ENCODE measurements at places on chromosomes 12 and 14.
A peak's percentile ranks its signal among the peaks of the same experiment; 100 is the strongest.

- no peak for DNase-seq
These were observed 84.4 kb downstream of the NINJ2 start for GRCh38 chr12:578748-579419.

- peak; percentile 30 for DNase-seq
These were observed 18.1 kb upstream of the IGF1 start for GRCh38 chr12:102498471-102498870.

DNA sequence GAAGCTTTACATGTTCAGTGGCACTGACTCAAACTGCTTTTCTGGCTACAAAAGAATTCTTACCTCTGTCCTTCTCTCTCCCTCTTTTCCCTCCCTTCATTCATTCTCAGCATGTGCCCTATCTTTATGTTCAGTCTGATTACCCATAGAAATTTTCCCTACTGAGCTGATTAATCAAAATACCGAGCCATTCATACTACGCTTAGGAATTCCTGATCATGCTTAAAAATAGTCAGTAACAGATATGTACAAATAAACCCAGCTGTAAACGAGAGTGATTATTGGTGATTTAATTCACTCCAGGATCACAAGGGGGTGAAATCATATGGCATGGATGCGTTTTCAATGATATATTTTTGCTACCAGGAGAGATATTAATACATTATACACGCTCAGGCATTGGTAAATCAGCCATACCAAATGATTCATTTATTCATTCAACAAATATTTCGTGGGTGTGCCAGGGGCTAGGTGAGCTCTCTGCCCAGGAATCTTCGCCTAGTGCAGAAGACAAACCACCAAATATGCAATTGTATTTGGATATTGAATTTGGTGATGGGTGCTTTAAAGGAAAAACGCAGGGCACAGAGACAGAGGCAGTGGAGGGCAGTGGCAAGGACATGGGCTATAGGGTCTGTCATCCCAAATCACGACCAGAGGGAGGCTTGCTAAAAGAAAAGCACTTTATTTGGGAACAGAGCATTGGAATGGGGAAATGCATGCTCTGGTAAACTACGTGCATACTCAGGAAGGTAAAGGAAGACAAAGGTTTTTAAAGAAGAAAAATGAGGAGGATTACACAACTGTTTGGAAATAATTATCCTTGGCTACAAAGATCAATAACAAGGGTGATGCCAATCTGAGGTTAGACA is 13.9 kb upstream of the VRK1 start:
- DNase-seq = no peak

GRCh38 chr12:897386-897785 is 52.1 kb downstream of the RAD52 start:
- DNase-seq = no peak

DNA sequence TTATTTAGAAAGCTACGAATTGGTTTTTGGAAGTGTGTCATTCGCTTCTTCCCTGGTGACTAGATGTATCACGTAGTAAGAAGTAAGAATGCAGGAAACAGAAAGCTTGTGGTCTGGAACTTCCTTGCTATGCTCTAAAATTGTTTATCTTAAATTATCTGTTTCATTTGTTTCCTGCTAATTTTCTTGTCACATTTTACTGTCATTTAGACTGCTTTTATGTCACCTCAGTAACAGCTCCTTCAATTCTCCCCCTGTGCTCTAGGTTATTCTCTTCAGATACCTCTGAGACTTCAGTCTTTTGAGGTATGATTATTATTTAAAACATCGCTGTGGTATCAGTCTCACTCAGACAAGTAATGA is 699 bp upstream of the CD69 start:
- peak; percentile 61 for DNase-seq

DNA sequence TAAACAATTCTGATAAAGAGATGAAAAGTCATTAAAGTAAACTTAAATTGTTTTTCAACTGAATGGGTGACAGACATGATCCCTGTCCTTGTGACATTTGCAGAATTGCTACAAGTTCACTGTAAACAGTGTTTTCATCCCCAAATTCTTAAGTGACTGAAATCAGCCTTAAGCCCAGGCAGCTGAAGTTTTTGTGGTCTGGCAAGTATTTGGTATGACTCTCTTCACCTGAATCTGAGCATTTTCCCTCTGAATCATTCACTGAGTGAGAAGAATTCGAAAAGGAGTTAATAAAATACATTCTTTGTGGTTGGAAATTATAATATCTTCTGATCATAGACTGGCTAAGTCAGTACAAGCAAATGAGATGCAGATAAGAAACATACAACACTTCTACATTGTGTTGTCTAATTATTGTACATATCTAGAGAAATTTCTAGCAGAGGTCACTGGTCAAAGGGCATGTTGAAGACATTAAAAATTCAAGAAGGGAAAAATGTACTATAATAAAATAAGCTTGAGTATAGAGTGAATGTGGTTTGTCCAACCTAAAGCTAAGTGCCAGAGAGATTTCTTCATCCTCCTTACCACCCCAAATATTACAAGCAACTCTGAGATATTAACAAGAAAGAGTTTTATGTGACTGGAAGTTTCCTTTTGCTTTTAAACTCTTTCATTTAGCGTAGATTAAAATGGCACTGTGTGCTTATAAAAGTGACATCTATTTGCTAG is 177.8 kb upstream of the DIO2 start:
- no peak for DNase-seq

GRCh38 chr12:7732993-7733392 is 14.2 kb downstream of the CLEC4C start:
- DNase-seq = no peak

- DNase-seq = no peak
These were observed 97.2 kb upstream of the BBS10 start for GRCh38 chr12:76445462-76445861.

DNA sequence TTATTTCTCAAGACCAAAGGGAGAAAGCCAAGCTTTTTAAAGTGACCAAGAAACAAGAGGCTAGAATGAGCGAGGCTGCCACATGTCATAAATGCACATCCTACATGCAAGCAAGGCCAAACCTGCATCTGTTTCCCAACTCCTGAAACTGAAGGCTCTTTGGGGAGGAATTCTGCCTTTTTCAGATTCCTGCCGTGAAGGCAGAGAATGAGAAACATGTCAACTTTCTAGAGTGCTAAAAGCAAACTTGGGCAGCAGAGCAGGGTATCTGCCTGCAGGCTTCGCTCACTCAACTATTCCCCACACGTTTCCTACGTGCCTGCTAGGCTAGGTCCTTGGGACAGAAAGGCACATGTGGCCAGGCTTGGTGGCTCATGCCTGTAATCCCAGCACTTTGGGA is 15.2 kb downstream of the DPF3 start:
- DNase-seq = no peak

- peak; percentile 57 for DNase-seq
These were observed 41.3 kb upstream of the BCL7A start for GRCh38 chr12:121980191-121980891.

GRCh38 chr14:69491193-69491592 is 6.7 kb downstream of the PLEKHD1 start:
- no peak for DNase-seq

GRCh38 chr14:50396631-50397389 is at the start of gene CDKL1:
Gene CDKL1, minus strand, starts transcription at chr14:50396881. Its CDS starts 1,013 bp downstream, at chr14:50395868.
- DNase-seq = peak; percentile 45

DNA sequence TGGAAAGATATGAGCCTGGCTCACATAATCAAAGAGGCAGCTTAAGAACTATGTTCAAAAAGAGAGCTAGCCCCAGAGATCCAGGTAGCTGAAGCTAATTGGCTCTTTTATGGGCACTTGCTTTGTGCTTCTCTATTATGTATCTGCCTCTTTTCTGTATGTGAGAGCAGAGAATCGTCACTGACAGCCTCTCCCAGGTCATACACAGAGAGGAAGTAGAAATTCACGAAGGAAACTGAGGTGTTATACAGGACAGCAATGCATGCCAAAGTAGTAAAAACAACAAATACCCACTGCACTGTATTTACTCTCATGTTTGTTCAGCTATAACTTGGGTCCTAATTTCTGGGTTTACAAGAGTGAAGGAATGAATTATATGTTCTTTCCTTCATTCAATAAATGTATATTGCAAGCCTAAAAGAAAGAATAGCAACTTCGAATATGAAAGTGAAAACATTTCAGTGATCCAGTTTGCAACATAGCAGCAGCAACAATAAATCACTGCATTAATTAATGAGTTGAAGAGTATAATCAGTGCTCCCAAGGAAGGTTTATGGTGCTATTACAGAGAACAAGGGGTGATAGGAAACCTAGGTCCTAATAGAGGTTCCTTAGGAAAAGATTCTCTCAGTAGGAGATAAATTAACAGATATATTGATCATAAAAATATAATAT is 47.1 kb upstream of the ATXN7L3B start:
- no peak for DNase-seq

DNA sequence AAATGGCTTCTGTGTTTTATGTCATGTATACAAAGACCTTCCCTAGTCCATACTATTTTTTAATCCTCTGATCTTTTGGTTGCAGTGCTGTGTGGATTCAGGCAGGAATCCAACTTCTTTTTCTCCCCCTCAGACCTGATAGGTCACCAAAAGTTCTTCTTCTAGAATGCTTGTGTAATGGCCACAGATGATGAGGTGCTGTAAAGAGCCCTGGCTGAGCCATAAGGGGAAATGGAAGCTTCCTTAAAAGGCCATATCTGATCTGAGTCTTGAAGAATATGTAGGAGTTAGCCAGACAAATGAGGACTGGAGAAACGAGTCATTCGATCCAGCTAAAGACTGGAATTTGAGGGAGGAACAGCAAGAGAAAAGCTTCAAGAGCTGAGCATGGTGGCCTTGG is 353.9 kb downstream of the PCNX1 start:
- DNase-seq = no peak

DNA sequence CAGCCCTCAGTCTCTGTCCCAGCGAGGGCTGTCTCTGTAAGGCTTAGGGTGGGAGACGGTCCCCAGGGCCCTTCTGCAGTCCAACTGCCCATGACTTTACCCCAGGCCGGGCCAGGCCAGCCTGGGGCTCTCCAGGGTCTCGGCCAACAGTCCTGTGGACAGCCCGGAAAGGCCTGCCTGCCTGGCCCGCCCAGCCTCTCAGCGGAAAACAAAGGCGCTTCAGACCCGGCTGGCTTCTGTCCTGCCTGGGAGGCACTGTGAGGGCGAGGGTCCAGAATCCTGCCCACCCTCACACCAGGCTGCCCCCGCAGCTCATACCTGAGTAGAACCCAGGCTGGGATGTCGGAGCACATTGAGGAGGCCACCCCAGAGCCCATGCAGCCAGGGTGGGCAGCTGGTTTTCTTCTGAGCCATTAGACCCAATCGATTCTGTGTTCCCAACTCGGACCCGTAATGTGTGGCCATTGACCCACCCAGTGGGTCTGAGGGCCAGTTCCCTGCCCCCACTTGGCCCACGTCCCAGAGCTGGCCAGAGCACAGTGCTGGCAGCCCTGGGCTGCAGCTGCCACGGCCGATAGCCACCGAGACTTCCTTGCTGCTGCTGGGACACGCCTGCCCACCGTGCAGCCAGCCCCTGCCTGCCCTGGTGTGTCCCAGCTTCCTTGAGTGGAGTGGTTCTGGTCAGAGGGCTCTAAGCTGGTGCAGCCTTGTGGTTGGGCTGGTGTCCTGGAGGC is 1.6 kb downstream of the CRIP2 start:
- DNase-seq = no peak

DNA sequence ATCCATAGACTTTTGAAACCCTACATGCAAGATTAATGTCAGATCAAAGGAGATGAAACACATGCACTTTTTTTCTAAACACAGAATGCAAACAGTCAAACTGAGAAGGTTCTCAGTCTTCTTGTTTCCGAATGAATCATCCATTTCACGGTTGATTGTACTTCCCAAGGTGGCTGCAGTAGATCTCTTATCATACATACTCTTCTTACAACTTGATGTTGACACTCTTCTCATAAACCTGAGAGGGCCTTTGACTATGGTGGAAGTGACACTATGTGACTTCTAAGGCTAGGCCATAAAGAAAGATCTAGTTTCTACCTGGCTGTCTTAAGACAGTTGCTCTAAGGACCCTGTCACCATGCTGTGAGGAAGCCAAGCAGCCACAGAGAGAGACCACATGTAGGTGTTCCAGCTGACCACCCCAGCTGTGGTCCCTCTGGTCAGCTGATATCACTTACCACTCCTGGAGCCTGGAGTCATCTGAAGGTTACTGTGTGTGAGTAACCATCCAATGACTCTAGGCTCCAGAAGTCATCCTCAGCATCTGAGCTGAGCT is 67.2 kb upstream of the HMGA2 start:
- DNase-seq = no peak

- no peak for DNase-seq
These were observed 53.7 kb downstream of the ALG10B start for GRCh38 chr12:38370311-38370710.

GRCh38 chr14:95420060-95420459 is 96.4 kb downstream of the SYNE3 start:
- DNase-seq = no peak

DNA sequence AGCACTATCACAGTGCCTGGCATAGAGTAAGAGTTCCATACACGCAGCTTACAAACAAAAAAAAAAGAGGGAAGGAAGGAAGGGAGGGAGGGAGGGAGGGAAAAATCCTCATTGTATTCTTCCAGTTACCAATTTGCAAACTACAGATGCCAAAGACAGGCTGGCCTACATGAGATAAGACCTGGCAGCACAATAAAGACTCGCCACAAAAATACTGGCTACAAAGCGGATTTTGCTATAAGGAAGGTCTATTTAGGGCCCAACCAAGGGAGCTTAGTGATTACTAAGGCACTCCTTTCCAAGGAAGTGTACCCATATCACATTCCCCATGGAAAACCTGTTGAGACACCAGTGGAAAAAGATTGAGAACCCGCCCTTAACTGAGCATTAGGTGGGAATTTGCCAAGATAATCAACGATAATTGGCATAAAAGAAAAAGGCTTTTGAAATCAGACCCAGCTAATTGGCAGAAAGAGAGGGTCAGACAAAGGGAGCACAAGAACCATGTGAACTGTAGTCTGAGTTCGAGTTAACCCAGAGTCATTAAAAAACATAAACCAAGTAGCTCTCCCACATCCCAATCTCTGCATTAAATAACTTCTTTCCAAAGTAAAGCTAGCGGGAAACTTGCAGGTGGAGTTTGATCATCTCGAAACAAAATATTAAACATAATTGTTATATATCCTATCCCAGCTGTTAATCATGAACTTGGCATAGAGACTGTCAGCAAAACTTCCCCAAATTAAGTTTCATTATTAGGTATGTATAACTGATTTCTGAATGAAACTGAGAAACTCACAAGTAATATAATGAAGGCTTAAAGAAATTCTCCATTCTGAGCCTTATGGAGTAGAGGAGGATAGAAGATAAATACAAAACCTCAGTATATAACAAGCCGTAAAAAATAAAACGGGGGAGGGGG is 50.1 kb downstream of the PHLDA1 start:
- DNase-seq = no peak

- no peak for DNase-seq
These were observed 3.6 kb upstream of the RCOR1 start for GRCh38 chr14:102588821-102589220.

GRCh38 chr14:60515511-60516289 is 6.8 kb downstream of the SIX6 start:
- DNase-seq = no peak

GRCh38 chr14:104289507-104289906 is 151.1 kb downstream of the KIF26A start:
- no peak for DNase-seq

- DNase-seq = no peak
These were observed 60.9 kb upstream of the ZFP36L1 start for GRCh38 chr14:68853749-68854148.

GRCh38 chr12:2813214-2814185 is 1.0 kb downstream of the ITFG2 start:
- DNase-seq = peak; percentile 76

All from Kasumi-1 (cell line).